Effector memory CD4-positive, alpha-beta T cell (primary cell): ENCODE measurements at places on chromosomes 3 and 15.

- no peak for DNase-seq
Measured at GRCh38 chr15:62118520-62119226, 46.4 kb downstream of the C2CD4B start.

- no peak for DNase-seq
Measured at GRCh38 chr3:186218421-186218820, 109.5 kb upstream of the ETV5 start.

DNA sequence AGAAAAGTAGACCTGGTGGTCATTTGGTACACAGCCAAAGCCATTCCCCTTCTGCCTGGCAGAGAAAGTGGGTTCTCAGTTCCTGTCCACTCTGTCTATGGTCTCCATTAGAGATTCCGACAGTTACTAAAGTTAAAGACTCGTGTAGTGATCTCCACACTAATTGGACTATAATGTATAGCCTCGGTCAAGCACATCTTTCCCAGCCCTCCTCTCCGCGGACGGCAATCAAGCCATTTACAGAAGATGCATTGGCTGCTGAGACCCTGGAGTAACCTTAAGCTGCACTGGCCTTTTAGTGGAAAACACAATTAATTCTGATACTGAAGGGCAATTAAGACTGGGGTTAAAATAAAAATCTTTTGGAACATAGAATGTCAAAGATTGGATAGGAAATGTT is 865.3 kb downstream of the MCTP2 start:
- no peak for DNase-seq

DNA sequence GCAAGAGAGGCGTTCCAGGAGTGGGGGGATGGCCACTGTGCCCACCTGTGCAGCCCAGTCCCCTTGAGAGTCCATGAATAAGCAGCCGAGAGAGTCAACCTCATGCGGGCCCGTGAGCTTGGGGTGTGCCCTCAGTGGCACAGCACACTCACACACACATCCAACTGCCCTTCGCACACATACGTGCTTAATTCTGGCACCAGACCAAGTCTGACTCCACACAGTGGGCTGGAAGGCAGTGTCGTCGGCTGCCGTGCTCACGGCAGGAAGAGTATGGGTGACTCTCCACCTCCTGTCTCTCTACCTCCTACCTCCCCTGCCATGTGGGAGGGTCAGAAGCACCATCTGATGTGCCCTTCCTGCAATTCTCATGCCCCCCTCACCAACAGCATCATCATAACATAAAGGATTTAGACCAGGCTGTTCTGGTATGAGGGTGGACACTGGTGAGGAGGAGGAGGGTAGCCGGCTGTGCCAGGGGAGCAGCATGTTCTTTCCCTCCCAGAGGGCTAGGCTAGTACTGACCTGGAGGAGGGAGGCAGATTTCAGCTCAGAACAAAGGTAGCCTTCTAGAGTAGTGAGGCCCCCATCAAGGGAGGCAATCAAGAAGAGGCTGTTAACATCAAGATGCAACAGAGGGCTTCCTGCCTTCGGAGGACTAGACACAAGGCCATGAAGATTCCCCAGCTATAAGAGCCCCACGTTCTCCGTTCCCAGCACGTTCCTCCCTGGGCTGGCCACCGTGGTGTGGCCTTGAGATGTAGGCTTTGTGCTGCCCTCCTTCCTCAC is 5.3 kb upstream of the STRA6 start:
- DNase-seq: no peak

DNA sequence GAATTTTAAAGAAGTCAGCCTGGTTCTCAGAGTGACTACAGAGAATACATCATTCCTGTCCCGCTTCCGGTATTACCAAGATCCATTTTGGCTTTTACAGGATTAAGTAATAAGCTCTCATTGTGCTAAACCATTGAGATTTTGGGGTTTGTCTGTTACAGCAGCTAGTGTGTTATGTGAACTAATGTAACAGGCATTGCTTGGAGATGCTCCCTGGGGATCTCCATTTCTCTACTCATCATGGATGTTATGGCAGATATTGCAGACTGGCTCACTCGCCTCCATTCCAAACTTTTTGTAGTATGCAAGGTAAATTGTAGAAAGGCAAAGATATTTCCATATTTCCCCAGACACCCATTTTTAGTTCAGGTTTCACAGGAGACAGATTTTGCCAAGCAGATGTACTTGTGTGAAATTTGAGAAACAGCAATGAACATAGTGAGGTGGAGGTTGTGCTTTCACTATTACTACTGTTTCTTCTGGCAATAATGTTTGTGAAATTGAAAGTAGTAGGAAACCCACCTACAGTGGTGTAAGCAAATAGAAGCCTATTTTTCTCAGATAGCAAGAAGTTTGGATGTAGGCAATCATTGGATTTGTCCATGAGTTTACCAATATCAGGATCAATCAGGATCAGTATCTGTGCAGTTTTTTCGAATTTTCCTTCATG is 177.1 kb upstream of the GALNT15 start:
- no peak for DNase-seq
